Natural killer cell treated with Interleukin-12 subunit alpha and Interleukin-12 subunit beta and Interleukin-15 and Interleukin-18, amount 100 ng/mL, for 72 hours (primary cell): ENCODE measurements at places on chromosomes 5 and 9. TPM values are rescaled to one million over a fixed set of nuclear protein-coding genes. Genes with fewer than 3 reads are reported as not detected.

GRCh38 chr5:122218778-122219177, 89.4 kb downstream of the ZNF474 start:
- H3K27ac ChIP-seq: no peak overlapping the region
- peaks cover 6% of the 10 kb centered on the region for H3K36me3 ChIP-seq
- no peak for DNase-seq
- H3K27me3 ChIP-seq: no peaks in the 10 kb centered on the region

DNA sequence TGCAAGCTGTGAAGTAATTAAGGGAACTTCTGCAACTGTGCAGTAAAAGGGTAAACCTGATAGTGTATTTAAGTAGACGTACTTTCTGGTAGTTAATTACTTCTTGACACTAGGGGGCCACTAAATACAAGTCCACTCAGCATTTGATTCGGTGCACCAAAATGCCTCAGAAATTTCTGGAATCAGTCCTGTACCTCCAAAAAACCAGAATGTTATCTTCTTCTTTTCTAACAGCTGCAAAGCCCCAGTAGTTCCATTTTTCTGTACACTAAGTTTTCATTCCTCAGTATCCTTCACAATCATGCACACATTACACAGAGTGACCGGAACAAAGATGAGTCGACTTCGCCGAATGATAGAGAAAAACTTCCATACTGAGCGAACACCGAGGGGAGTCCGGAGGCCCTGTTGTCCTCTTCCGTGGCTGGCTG, 484 bp downstream of the GFM2 start:
- peak overlapping the region; percentile 95 for H3K4me3 ChIP-seq
- no peak for DNase-seq
- peak overlapping the region; percentile 83 for H3K27ac ChIP-seq
- no peaks in the 10 kb centered on the region for H3K27me3 ChIP-seq

- no peaks in the 10 kb centered on the region for H3K4me1 ChIP-seq
- no peaks in the 10 kb centered on the region for H3K36me3 ChIP-seq
- peaks cover 17% of the 10 kb centered on the region for H3K27me3 ChIP-seq
- DNase-seq: no peak
- no peak overlapping the region for H3K4me3 ChIP-seq
Measured at GRCh38 chr5:93557021-93557604, 23.9 kb downstream of the NR2F1-AS1 start.

PCDHB15 gene
- total RNA-seq: not detected
